ENCODE measurements at places on chromosomes 7 and 10.

DNA sequence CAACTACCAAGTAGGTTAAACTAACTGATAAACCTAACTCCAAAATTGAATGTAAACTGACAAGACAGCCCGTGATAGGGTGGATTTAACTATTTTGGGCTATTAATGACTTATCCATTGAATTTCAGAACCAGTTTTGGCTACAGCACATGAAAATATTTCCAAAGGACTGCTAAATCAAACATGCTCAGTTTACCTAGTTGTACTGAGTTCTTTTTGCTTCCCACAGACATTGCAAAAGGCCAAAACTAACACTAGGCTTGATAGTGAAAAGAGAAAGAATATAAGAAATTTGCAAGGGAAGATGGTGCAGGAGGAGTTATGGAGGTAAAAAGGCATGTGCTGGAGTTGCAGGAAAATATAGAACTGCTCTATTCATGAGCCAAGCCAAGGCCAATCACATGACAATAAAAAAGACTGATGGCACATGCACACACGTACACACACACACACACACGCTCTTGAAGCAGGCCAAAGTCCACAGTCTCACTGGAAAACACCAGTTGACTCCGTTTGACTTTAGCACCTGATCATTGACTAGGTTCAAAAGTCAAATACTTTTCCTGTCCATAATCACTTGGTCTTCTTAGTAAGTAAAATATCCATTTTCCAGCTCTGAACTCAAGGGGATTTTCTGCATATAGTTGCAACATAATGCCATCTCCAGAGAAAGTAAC is 76.0 kb upstream of the AGBL3 start:
- no peak for DNase-seq

DNA sequence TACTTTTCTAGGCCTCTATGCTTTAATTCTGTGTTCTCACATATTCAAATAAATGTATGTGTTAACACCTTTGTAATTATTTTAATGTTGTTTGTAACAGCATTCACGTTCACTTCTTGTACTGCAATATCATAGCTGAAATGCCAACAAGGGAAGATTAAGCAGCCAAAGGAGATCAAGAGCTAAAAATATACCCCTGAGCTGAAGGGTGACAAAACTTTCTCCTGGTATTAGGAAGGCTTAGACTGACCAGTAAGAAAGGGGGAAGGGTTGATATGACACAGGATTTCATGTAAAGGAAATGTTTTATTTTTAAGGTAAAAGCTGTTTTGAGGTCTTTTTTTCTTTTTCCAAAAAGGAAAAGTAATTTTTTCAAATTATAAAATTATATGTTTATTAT is 40.4 kb upstream of the VDAC2 start:
- DNase-seq = no peak

DNA sequence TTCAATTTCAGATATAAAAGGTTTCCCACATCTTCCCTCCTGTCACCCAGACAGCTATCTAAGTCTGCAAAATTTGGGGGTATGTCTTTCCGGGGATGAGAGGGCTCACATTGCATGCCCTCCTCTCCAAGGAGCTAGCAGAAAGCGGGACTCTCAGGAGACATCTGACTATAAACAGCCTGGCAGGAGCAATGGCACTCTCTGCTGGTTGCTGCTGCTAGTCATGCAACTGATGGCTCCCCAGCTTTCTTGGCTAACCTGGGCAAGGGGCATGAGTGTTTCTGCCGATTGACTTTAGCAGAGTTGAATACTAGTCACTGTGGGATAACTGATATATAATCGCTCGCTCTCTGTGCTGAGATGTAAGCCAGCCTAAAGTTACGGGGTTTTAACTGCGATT is 12.0 kb downstream of the TBX20 start:
- DNase-seq = no peak

GRCh38 chr10:44030738-44031137 is 354.2 kb downstream of the CXCL12 start:
- no peak for DNase-seq

GRCh38 chr7:130904792-130905191 is 170.8 kb upstream of the KLF14 start:
- DNase-seq = no peak

DNA sequence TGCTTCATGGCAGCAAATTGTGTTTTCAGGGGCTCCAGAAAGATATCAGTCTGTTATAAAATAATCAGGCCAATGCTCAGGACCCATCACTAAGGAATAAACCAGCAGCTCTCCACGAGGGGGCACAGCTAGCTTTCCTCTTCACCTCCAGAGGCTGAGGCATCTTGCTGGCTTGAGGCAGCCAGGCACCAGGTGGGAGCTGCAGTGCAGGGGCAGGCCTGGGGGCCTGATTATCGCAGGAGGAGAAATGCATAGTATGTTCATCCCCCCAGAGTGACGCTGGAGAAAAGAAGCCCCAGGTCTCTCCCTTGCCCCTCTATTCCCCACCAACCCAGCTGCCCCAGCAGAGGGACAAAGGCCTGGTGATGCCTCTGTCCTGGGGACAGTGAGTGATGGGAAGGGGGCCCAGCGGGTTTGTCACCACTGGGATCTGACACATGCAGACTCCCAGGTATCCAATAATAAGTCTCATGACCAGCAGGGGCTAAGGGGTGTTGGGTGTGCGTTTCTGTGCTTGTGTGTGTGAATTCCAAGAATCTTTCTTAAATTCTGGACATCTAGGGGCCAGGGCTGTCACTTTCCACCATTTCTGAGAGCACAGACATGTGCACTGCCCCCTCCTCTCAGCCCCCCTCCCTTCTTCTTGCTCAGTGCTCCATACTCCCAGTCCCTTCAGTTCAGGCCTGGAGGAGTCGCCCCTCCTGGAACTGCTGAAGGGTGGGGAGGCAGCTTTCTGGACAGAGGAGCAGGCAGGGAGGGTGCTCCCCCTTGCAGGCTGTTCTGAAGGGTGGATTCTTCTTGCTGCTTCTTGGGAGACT is 128.1 kb upstream of the FAM20C start:
- DNase-seq = no peak

DNA sequence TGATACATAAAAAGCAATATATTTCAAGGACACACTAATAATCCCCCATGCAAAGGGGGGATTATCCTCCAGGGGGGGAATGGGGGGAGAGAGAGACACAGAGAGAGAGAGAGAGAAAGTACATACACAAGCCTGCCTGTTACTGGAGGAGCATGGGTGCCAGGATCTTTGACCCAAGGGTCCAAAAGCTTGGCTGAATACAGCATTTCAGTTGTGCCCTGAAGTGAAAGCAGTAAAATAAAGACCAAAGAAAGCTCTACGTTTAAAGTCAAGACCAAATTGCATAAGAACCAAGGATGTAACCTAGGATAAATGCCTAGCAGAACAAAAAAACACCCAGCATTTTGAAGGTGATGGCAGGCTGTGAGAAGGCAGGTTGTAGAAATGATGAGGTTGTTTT is 27.8 kb upstream of the ITGB8 start:
- no peak for DNase-seq

DNA sequence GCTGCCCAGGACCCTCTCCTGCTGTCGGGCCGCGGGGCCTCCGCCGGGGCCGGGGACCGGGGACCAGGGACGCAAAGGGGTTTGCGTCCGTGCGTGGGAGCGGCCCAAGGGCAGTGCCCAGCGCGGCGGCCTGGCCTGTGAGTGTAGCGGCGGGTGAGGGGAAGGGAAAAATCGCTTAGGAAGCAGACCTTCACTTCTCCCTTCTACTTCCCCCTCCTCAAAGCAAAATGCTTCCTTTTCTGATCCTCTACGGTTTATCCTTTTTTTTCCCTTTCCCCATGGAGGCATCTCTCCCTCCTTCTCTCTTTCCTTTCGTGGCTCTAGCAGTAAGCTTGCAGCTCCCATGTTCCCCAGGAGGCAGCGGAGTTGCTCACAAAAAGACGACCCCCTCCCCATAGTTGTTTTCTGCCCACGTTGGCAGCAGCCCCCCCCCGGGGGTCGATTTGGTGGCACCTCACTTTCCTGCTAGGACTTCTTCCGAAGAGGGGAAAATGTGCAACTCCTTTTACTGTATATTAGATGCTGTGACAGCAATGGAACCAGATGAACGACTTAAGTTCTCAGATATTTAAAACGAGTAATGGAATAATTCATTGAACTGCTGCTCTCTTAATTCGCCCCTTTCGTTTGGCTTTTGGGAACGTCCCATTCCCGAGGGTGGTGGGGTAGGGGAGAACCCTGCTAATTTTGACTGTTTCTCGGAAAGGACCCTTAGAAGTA is 724 bp downstream of the CAPZA2 start:
- DNase-seq = no peak

GRCh38 chr7:43302211-43302711 is 189.8 kb downstream of the HECW1 start:
- no peak for DNase-seq

DNA sequence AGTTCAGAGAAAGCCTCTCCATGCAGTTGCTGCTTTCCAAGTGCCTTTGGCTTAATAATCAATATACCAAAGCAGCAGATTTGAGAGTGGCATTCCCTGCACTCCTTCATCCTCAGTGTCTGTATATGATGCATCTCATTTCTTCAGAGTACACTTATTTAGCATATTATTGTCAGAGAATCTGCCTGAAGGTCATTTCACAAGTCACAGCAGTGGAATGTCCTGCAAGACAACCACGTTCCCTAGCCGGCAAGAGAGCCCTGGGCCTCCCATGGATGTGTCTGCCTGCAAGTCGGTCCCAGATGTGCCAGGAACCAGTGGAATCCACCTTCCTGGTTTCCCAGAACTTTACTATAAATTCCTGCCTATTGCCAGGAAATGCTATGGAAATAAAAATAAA is 289.4 kb upstream of the IGFBP3 start:
- no peak for DNase-seq

DNA sequence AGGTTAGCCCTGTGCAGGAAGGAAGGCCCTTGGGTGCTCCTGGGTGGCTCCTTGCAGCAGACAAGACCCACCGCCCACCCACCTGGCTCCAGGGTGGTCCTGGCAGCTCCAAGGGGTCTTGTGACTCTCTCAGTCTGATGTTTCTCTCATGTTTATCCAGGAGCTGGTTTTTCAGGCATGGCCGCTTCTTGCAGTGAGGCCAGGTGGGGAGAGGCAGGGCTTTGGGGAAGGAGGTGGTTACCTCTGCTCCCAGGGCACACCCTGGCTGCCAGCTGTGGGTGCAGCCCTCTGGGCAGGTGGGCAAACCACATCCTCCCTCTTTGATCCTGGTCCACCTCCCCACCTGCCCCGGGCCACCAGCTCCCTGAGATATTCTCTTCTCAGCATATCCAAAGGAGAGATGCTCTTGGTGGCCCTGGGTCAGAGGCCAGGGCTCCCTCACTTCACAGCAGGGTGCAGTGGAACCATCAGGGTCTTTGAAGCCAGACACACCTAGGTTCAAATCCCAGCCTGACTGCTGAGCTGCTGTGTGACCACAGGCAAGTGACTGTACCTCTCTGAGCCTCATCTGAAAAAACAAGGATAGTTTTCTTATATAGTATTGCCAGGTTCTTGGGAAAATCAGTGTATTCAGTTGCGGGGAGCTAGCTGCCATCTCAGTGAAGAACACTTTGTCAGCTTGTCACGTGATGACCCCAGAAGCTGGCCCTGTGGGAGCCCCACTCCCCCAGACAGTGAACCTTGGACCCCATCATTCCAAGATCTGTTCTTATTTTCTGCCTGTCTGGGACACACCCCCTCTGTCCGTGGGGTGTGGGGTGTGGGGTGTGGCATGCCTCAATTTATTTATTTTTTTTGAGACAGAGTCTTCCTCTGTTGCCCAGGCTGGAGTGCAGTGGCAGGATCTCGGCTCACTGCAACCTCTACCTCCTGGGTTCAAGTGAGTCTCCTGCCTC is 11.5 kb downstream of the GTF2IRD1 start:
- DNase-seq = no peak

DNA sequence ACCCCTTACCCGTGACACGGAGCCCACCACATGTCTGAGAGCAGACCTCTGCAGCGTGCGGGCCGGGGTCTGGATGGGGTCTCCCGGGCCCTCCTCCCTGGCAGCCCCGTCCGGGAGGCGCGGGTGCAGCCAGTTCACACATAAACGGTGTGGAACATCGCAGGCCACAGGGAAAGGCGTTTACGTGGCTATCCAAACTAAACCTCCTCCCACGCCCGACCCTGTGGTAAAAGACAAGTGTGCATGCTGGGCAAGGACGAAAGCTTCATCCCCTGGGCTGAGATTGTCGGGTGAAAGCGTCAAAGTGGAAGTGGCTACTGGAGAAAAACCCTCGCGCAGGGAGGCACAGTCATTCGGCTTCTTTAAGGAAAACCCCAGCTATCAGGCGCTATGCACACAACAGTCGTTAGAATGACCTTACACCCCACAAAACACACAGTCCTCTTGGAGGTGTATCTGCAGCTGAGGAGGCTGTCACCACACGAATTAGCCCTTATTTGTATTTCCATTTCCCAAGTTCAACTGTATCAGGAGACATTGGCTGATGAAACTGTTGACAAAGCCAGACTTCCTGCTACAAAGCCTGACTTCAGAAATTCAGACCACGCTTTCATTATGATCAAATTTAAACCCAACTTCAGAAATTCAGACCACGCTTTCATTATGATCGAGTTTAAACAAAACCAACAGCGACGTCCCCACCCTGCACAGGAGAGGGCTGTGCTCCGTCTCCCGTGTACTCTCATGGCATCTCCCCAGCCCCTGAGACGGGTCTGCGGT is 15.3 kb downstream of the GPER1 start:
- DNase-seq = peak; percentile 19

DNA sequence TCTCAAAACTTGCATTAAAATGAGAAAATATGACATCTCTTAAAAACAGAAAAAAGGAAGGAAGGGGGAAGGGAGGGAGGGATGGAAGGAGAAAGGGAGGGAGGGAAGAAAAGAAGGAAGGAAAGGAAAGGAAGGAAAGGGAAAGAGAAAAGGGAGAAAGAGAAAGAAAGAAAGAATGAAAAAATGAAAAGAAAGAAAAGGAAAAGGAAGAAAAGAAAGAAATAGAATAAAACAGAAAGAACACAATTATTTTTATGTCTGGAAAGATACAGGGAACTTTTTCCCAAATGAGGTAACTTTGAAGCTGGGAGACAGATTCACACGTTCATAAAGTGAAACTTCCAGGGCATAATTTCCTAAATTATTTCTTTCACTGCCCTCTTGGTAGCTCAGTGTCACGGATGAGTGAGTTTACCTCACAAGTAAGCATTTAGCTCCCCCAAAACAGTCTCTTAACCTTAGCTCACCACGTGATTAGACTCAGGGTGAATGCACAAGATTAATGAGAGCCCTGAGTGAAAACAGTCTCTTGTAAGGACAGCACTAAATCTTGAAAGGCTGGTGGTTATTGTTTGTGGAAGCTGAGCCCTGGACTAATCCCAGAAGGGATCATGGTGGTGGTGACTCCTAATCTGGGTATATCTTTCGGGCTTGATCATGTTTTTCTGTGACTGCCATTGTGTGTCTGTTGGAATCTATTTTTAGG is 74.1 kb upstream of the HDAC9 start:
- DNase-seq = no peak

- peak; percentile 97 for DNase-seq
Measured at GRCh38 chr7:94657771-94658693, 2.1 kb upstream of the SGCE start.

- DNase-seq = no peak
Measured at GRCh38 chr7:116277070-116277469, 66.7 kb downstream of the TES start.
